ENCODE measurements at places on chromosomes 6 and 20. TPM values are rescaled to one million over a fixed set of nuclear protein-coding genes. Genes with fewer than 3 reads are reported as not detected.

GRCh38 chr6:166439366-166440091 is 56.8 kb upstream of the MPC1 start:
- DNase-seq, result no peak

GRCh38 chr6:104936766-104937535 is 20.0 kb upstream of the LIN28B start:
- DNase-seq, result no peak

GRCh38 chr20:14488212-14488611 is 150.8 kb upstream of the FLRT3 start:
- no peak for DNase-seq

GRCh38 chr20:9412309-9412708 is 102.1 kb upstream of the LAMP5 start:
- no peak for DNase-seq

The CASS4 gene
- total RNA-seq, result not detected

The NHSL1 gene
- total RNA-seq, result 13.9 TPM

The TRIM31 gene
- total RNA-seq, result not detected

The ZNF334 gene
- 0.11 TPM for total RNA-seq

The CCDC170 gene
- total RNA-seq, result 0.61 TPM

Measured in SJSA1 (cell line).